ENCODE measurements at places on chromosomes 7 and 10.

- DNase-seq = peak; percentile 99
Measured at GRCh38 chr10:63707254-63707910, 186.2 kb downstream of the REEP3 start.

- peak; percentile 47 for DNase-seq
Measured at GRCh38 chr7:91266067-91266688, 1.9 kb downstream of the FZD1 start.

DNA sequence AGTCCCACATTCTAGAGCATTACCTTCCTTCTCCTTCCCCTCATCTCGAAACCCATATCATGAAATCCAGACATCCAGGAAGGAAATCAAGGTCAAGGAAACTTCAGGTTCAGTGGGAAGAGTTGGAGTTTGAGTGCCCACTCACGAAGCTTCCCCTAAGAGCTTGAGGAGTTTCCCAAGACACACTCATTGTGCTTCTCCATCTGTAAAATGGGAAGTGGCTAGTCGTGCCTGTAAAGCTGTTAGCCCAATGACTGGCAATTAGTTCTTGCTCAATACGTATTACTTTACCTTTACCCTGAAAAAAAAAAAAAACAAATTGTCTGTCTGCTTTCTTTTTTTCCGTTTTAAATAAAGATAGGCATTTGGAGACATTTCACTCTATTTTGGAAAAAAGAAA lies 42.3 kb downstream of the GPAM start:
- DNase-seq = no peak

DNA sequence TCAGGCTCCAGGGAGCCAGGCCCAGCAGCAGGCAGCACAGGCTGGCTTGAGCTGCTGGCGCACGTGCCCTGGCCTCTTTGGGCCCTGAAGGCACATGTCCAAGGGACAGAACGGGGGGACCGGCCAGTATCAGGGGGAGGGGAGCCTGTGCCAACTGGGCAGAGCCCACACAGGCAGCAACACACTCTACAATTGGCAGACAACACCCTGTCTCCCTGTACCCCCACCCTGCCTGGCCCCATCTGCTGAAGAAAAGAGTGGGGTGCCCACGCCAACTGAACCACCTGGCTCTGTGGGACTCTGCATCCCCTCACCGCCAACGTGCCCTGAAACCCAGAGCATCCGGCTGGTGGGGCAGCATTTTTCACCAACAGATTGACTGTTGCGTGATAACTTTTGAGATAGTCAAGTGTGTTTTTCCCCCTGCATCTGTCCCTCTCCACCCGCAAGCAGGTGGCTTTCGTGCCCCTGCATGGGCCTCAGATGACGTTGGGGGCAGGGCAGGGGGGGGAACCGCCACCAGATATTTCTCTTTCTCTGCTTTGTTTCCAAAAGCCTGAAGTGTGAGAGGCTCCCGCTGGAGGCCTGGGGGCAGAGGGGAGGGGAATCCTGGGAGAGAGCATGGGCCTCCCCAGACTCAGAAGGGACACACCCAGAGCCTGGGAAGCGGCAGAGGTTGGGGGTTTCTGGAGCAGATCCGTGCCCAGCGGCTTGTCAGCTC lies 21.8 kb downstream of the SLIT1 start:
- no peak for DNase-seq

DNA sequence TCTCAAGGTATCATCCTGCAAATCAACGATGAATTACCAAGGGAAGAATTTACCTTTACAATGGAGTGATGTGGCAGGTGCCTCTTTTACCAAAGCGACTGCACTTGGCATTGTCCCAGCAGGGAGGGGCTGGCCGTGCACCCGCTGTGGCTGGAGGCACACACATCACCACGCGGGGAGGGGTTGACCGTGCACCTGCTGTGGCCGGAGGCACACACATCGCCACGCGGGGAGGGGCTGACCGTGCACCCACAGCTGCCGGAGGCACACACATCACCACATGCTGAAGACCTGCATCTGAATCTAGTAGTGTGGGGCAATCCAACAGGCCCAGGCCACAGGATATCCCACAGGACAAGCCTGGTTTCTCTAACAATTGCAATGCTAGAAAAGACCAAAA lies 493.5 kb downstream of the DNAJB6 start:
- no peak for DNase-seq

DNA sequence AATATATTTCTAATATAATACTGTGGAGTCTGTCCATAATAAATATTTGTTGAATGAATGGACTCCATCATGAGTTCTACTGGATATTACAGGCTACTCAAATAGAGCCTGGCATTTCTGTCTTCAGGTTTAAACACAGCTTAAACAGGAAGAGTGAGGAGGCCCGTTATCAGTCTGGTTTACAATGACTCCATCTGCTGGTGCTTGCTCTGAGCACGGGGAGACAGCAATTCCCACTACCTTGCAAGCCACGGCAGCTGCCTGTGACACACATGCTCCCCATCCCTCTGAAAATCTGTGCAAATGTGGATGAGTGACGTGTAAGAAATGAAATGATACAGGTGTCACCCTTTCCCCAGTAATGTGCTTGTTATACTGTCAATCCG lies 293.5 kb upstream of the IMMP2L start:
- peak; percentile 59 for DNase-seq

- DNase-seq = no peak
Measured at GRCh38 chr10:2414562-2414961, 652.8 kb upstream of the PFKP start.

DNA sequence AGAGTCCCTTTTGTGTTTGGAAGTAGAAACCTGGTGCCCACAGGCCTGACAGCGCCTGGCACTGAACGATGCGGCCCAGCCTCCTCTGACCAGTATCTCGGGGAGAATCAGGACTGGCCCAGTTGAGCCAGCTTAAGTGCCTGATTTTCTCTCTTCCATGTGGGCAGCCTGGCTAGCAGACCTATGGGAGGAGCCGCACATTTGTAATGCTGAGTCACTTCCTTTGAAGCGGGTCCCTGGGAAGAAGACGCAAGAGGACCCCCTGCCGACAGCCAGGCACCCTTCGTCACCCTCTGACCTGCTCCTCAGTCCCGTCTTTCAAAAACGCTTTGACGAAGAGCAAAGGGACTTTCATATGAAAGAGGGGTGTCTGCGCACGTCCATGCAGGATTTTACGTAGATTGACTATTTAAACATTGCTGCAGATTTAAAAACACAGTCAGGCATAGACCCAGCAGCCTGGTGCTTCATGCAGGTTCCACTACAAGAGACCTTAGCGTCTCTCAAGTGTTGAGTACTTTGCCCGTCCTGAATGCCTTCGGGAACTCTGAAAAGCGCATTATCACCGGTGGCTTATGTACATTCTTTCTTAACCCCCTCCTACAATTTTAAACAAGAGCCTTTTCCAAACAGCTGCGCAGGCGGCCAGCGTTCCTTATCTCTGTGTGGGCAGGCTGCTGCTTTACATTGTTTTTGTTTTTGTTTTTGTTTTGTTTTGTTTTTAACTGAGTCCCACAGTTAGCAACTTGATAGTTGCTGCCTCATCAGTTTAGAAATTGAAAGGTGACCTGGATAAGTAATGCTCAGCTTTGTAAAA lies 36.5 kb upstream of the AP5Z1 start:
- DNase-seq = peak; percentile 95

GRCh38 chr10:119859420-119860258 lies 13.0 kb downstream of the MCMBP start:
- peak; percentile 69 for DNase-seq

DNA sequence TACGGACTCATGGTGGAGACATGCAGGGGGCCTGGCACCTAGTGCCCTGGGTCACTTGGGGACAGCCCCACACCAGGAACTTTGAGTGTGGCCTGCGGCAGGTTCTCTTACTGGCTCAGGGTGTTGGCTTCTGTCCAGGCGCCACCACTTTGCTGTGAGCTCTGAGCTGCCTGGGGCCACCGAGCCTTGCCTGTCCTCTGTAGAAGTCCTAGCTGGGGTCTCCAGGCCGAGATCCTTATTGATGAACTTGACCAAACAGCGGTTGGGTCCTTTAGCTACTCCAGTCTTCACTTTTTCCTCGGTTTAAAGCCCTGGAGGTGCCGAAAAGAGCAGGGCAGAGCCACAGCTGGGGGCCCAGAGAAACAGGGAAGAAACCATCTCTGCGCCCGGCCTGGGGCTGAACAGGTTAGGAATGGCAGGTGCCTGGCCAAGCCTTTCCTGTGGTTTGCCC lies 41.3 kb downstream of the ZNF467 start:
- DNase-seq = no peak

- DNase-seq = no peak
Measured at GRCh38 chr10:126640401-126640800, 30.1 kb downstream of the C10orf90 start.

DNA sequence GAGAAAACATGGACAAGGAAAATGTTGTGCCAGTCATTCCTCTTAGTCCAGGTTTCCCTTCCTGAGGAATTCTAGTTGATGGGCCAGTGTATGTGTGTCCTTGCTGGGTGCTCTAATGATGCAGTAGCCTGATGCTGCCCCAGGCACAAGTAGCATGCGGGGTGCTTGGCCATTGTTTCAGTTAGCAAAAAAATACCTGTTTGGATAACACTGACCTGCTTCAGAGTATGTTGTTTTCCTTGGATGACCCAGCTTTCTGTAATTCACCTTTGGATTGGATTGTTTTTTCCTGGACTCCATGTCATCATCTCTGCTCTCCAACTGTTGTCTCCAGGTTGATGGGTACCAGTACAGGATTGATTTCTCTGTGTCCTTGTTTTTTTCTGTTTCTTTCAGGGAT lies 169.2 kb downstream of the SND1 start:
- no peak for DNase-seq

DNA sequence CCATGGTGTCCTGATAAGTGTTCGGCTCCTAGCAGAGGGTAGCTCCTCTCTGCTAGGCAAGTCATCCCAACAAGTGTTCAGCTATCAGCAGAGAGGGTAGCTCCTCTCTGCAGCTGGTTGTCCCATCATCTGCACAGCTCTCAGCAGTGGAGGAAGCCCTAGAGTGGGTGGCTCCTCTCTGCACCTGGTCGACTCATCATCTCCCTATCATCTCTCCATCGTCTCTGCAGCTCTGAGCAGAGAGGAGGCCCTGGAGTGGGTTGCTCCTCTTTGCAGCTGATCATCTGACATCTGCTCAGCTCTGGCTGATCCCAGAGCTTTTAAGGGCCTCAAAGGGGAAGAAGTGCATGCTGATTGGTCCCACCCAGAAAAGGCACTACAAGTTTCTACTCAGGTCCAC lies 199.9 kb upstream of the KMT2E start:
- no peak for DNase-seq

DNA sequence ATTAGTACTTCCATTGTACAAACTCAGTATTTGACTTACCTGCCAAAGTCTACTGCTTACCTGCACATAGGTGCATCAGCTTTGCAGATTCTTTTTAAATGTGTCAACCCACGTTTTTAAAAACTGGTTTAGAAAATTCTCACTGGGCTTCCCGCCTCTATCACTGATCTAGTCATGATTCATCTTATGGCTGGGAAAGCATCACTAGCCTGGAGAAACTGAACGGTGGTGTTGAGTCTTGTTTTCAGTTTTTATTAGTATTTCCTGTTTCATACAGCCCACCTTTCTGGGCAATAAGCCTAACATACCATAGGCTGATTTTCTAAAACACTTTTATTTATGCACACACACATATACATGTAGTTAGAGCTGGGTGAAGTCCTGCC lies 19.7 kb downstream of the DOCK1 start:
- DNase-seq = peak; percentile 60

GRCh38 chr10:15262036-15262713 lies 93.7 kb upstream of the NMT2 start:
- peak; percentile 20 for DNase-seq

DNA sequence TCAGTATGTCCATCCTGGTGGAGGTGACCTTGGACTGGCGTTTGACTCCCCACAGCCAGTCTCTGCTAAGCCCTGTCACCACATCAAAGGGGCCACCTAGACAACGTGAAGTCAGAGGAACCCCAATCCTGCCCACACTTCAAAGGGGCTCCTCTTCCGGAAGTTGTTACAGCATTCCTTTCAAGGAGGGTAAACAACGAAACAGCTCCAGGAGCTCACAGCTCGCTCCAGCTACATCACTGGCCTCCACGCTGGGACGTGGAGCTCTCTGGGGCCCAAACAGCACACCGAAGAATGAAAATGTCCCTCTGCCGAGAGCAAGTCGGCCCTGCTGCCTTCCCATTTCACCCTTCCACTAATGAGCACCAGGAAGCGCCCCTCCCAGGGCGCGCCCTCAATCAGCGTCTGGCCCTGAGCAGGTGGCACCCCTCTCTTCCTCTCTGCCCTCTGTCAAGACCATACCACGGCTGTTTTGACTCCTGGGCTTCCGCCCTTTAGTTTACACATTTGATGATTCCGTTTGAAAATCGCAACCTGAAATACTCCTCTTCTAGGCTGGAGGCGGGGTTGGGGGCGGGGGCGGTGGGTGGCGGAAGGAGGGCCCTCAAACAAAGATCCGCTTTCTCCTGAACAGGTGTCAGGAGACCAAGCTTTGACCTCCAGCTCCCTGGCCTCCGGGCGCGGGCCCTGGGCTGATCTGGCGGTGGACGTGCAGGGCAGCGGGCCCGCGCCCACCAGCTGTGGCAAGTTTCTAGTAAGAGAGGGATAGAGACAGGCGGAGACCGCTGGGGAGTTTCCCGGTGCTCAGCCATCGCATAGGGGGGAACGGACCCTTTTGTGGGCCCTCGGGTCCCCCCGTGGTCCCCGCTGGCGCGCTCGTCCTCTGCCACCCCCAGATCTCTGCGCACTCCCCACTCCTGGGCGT lies 53.1 kb upstream of the KDM7A start:
- DNase-seq = no peak

- no peak for DNase-seq
Measured at GRCh38 chr10:62175251-62175650, 93.4 kb downstream of the RTKN2 start.

DNA sequence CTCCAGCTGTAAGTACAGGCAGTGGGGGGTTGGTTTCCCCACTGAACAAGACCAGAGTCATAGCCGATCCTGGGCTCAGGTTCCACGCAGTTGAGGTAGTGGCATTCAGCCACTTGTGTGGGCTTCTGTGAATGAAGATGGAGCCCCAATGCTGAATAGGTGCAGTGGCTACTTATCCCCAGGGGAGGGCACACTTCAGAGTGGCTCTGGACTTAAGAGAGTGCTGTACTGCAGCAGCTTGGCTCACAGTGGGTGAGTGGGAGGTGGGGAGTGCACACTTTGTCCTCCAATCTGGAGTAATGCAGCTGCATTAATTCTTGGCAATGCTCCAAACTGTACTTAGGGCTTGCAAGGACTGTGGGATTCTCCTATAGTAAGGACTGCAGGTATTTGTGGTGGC lies 81.9 kb downstream of the BUB3 start:
- DNase-seq = no peak

DNA sequence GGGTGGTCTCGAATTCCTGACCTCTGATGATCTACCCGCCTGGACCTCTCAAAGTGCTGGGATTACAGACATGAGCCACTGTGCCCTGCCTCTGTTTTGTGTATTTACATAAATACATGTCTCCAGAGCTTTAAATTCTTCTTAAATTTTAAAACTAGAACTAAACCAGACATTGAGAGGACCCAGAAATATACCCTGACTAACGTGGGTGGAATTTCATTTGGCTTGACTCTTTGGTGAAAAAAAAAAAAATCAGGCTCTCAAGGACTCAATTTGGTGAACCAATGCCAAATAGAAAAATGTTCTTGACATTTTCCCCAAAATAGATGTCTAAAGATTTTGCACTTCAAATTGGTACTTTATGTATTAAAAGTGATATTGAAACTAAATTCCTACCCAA lies 16.6 kb upstream of the FAS start:
- DNase-seq = peak; percentile 47

- no peak for DNase-seq
Measured at GRCh38 chr7:149334930-149335329, 72.9 kb downstream of the ZNF783 start.

GRCh38 chr10:131697476-131698128 lies 203.2 kb upstream of the PPP2R2D start:
- no peak for DNase-seq

Data from IMR-90 (cell line).